Substantia nigra (tissue), 51 donors: ENCODE measurements at places on chromosomes 12 and 14.

DNA sequence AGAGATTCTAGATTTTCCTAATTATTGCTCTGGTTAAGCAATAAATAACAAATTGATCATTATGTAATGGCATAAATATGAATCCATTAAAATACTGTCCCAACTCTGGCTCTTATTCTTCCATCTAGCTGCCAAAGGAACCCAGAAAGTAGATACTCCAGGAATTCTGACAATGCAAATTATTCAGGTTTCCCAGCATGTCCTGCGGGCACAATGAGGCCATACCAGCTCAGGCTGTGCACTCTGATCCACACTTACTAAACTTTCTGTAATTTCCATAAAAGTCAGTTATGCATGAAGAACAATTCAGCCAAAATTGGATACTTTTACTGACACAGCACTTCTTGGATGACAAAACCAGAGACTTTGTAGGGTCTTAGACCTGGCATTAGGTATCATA lies 576.3 kb downstream of the KCNH5 start:
- no peak for DNase-seq

DNA sequence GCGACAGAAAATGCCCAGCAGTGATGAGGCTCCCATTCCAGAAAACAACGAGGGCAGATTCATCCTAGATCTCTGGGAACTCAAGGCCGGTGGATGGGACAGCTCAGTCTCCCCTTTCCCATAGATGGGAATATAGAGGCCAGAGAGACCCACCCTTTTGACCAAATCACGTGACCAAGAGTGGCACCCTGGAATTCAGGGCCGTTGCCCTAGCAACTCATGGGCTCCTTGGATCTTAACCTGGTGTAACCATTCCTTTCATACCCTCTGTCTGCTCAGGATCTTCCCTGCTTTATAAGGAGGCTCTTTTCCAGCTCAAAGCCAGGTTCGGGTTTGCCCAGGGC lies 8.4 kb upstream of the LRTM2 start:
- DNase-seq: no peak

GRCh38 chr12:79115743-79116142 lies 251.2 kb downstream of the SYT1 start:
- DNase-seq: no peak

GRCh38 chr14:101022916-101023435 lies 119.5 kb upstream of the RTL1 start:
- no peak for DNase-seq

DNA sequence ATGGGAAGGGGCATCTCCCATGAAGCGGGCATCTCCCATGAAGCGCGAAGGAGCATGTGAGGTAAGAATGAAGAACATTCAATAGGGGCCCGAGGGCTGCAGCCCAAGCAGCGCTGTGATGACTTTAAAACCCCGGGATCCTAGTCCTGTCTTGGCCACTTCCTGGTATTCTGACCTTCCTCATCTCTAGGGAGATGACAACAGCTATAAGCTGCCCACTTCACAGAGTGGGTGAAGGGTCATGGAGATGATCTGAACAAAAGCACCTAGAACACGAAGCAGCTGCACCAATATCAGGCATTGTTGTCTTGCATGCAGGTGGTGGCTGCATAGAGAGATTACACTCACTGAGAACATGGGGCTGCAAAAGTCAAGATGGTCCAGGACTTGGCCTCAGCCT lies 64.5 kb downstream of the SPTB start:
- no peak for DNase-seq

DNA sequence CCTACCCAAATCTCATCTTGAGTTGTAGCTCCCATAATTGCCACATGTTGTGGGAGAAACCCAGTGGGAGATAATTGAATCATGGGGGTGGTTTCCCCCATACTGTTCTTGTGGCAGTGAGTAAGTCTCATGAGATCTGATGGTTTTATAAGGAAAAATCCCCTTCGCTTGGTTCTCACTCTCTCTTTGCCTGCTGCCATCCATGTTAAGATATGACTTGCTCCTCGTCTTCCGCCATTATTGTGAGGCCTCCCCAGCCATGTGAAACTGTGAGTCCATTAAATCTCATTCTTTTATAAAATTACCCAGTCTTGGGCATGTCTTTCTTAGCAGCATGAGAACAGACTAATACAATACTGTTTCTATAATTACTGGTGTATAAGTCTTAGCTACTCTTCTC lies 6.5 kb upstream of the BCAT1 start:
- DNase-seq: no peak

GRCh38 chr14:89371585-89372511 lies 45.2 kb downstream of the FOXN3 start:
- DNase-seq: no peak

- no peak for DNase-seq
These were observed 499 bp downstream of the RNASE4 start for GRCh38 chr14:20684662-20685456.

DNA sequence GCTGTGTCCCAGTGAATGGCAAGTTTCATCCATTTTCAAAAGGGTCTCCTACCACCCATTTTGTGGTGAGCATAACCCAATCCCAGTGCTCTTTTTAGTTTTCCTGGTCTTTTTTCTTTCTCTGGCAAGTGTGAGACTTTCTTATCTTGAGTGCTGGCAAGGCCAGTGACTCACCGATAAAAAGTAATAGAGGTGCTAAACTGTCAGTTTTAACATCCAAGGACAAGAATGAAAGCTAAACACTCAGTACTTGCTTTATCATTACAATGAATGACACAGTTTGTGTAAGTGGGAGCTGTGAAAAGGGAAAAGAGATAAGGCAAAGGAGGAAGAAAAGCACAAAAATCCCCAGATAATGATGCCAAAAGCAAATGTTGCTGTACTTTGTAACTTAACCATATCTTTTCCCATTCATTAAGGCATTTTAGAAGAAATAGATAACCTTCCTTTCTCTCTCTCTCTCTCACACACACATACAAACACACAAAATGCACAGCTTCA lies 4.9 kb upstream of the LRIG3 start:
- no peak for DNase-seq

- DNase-seq: no peak
These were observed 77.7 kb upstream of the KCNJ8 start for GRCh38 chr12:21852251-21852650.

DNA sequence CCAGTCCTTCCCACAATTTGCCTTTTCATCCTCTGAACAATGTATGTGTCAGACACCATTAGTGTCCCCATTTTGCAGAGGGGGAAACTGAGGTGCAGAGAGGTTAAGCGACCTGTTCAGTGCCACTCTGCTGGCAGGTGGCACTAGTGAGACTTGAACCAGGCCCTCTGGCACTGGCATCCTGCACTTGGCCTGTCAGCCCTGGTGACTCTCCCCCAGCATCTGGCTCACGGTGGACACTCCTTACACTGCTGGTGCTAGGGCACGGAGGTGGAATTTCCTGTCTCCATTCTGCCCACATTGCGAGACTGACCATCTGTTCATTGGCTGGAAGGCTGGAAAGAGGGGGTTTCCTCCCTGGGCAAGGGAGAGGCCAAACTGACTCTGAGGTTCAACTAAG lies 48.7 kb downstream of the CCNK start:
- DNase-seq: no peak

DNA sequence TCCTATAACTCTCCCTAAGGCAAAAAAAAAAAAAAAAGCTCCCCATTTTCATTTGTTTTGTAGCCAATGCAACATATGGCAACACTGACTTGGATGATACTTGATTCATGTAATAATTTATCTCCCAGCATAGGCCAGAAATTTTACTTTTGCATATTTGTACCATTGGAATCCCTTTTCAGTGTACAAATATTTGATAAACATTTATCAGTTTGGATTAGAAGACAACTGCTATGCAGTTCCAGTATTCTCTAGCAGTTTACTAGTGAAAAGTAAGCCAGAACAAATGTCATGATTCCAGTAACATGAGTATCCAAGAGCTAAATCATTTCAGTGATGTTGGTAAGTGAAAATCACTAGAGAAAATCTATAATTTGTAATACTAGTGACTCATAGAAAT lies 392.3 kb downstream of the CCER1 start:
- no peak for DNase-seq

GRCh38 chr14:104978746-104979691 lies 845 bp upstream of the AHNAK2 start:
- no peak for DNase-seq

GRCh38 chr12:45789025-45789424 lies 59.5 kb downstream of the ARID2 start:
- no peak for DNase-seq

GRCh38 chr14:51895375-51895774 lies 35.0 kb downstream of the GNG2 start:
- no peak for DNase-seq

GRCh38 chr14:88411039-88411438 lies 25.6 kb downstream of the SPATA7 start:
- DNase-seq: no peak

- DNase-seq: no peak
These were observed 10.0 kb downstream of the PGF start for GRCh38 chr14:74945261-74945851.

- no peak for DNase-seq
These were observed 172.7 kb downstream of the FOXA1 start for GRCh38 chr14:37422319-37422718.

- DNase-seq: no peak
These were observed 65.1 kb upstream of the NCOR2 start for GRCh38 chr12:124632519-124632984.

GRCh38 chr14:71726580-71727021 lies 205.6 kb upstream of the RGS6 start:
- DNase-seq: no peak

GRCh38 chr14:21084396-21084795 lies 14.1 kb downstream of the ZNF219 start:
- DNase-seq: no peak

- no peak for DNase-seq
These were observed 22.4 kb downstream of the NCOR2 start for GRCh38 chr12:124544983-124545382.

DNA sequence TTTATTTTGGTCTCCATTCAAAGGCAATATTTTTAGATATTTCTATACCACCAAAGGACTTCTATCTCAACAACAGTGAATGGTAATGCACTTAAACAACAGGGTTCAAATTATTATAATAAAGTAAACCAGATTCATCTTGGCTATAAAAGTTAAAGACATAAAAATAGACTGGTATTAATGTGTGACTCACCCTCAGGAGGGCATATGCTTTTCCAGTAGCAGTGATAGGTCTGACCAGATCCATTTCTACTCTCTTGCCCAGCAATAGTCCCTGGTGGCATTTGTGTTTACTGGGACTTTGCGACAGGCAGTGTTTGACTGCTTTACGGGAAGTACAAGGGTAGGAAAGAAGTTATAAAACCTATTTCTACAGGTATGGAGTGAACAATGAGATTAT lies 353.2 kb upstream of the ATP2B1 start:
- DNase-seq: no peak

- no peak for DNase-seq
These were observed 38.4 kb downstream of the YEATS4 start for GRCh38 chr12:69397978-69398377.

GRCh38 chr14:50501642-50502041 lies 30.7 kb downstream of the MAP4K5 start:
- no peak for DNase-seq

DNA sequence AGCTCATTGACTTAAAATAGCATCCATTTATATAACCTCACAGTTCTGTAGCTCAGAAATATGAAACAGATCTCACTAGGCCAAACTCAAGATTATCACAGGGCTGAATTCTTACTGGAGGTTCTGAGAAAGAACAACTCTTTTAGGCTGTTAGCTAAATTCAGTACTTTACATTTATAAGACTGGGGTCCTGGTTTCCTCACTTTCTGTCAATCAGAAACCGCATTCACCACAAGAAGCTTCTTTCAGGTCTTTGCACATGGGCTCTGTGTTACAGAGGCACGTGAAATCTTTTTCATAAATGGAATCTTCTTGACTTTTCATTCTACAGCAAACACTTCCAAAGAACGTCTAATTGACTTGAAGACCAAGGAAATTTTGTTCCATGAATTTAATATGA lies 876.3 kb upstream of the FOXG1 start:
- DNase-seq: no peak

- no peak for DNase-seq
These were observed 64.9 kb upstream of the KITLG start for GRCh38 chr12:88644946-88645702.

DNA sequence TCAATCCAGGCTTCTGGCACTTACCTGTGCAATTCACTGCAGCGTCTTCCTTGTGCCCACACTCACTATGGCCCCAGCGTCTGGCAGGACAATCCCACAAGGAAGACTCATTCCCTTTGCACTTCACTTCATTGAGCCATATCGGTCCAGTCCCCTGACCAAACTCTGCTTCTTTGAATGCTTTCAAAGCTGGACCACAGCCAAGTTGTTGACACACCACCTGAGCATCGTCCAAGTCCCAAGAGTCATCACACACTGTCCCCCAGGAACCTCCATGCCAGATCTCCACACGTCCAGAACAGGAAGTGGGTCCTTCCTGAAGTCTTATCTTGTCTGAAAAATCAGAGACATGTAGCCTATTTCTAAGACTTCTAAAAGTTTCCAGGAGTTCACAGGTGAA lies 20.2 kb downstream of the CD163 start:
- DNase-seq: no peak

DNA sequence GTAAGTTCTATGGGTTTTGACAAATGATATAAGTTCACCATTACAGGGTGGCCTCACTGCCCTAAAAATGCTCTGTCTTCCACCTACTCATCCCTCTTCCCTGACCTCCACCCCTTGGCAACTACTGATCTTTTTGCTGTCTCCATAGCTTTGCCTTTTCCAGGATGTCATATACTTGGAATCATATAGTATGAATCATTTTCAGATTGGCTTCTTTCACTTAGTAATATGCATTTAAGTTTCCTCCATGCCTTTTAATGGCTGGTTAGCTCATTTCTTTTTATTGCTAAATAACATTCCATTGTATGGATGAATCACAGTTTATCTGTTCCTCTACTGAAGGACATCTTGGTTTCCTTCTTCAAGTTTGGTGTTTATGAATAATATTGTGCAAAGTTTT lies 14.0 kb upstream of the PEX5 start:
- no peak for DNase-seq

- DNase-seq: no peak
These were observed 15.7 kb upstream of the MAPKAPK5 start for GRCh38 chr12:111826316-111826715.

DNA sequence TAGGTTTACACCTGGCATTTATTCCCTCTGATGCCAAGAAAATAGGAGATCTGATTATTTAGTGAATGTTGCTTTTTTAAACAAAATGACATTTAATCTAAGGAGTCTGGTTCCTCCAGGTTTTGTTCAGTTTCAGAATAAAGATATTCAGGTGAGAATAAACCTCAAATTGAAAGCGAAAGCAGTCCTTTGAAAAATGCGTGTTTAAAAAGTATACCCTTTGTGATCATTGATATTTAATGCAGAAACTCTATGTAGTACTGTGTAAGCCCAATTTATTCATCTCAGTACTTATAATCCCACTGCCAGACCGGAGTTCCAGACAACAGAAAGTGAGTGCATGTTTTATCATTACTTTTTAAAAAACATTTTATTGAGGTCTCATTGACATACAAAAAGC lies 210.2 kb downstream of the KCNC2 start:
- DNase-seq: no peak

DNA sequence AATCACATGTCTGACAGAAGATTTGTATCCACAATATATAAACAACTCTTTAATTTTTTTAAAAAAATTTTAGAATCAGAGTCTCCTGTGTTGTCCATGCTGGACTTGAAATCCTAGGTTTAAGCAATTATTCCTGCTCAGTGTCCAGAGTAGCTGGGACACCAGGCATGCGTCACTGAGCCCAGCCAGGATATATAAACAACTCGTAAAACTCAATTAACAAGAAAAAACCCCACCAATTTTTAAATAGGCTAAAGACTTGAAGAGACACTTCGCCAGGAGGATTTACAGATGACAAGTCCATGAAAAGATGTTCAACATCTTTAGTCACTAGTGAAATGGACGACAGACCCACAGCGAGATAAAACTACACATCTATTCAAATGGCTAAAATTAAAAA lies 2.0 kb upstream of the SCN8A start:
- DNase-seq: no peak
